ENCODE measurements at places on chromosomes 7 and 10.

GRCh38 chr7:125908711-125909110, 979.1 kb upstream of the POT1 start:
- DNase-seq = no peak

DNA sequence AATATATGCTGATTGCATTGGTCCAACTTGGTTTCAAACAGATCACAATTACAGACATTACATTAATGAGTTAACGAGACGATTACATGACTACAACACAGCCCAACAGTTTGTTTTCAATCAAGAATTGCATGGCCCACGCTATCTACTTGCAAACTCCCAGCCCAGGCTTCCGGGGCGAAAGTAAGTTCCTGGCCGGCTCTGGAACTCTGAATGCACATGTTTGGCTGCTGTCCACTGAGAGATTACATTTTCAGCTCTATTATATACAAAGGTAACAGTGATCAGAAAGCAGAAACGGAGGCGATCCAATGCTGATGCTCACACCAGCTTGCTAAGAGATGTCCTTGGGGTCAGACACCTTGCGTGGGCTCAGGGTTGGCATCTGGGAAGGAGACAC, 206.3 kb downstream of the FANK1 start:
- no peak for DNase-seq

GRCh38 chr10:129394518-129395328, 72.3 kb upstream of the MGMT start:
- no peak for DNase-seq

GRCh38 chr7:156579566-156579965, 61.0 kb upstream of the RNF32 start:
- DNase-seq = no peak

DNA sequence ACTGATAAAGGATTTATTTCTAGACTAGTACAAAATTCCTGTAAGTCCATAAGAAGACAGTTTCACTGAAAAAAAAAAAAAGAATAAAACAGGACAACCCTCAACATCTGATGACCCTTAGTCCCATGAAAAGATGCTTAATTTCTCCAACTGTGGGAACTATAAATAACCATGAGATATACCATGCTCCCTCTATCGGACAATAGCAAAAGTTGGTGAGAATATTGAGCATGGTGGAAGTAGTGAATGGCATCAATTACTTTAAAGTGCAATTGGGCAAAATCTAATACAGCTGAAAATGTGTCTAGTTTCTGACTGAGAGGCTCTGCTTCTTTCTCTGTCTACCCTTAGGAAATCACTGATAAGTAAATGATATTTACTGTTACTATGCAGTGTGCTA, 348.8 kb downstream of the SUGCT start:
- DNase-seq = no peak

DNA sequence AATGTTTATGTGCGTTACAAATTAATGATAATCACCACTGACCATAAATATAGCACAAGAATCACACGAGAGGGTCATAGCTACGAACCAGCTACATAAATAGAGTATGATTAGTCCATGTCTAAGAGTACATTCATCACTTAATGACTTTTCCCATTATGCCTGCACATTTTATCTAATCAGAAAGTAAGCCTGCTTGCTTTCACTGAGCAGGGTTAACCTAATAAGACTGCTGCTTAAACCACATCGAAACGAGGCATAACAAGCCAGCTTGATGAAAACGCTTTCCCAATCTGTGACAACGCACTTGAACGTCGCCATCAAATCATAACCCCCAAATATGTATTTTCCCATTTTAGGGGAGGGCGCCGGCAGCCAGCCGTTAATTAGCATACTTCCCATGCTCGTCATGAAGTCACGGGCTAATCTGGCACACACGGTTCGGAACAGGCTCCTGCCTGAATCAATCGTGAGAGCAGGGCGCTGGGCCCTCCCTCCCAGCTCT, 71.5 kb downstream of the EBF3 start:
- no peak for DNase-seq

DNA sequence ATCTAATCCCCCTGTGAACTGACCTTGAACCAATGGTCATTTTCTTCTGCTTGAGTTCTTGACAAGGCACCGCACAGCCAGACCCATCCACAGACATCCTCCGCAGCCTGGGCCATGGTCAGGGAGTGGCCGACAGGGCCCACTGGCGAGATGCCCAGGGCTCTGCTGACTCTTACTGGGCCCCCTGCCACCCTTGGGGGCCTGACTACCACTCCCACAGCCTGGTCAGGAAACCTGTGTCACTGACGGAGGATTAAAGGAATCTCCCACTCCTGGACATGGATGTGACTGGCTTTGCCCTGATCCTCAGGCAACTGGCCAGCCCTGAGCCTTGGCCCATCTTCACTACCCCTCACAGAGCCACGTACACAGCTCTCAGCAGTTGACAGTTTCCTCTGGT, 50.4 kb upstream of the ENO4 start:
- no peak for DNase-seq

DNA sequence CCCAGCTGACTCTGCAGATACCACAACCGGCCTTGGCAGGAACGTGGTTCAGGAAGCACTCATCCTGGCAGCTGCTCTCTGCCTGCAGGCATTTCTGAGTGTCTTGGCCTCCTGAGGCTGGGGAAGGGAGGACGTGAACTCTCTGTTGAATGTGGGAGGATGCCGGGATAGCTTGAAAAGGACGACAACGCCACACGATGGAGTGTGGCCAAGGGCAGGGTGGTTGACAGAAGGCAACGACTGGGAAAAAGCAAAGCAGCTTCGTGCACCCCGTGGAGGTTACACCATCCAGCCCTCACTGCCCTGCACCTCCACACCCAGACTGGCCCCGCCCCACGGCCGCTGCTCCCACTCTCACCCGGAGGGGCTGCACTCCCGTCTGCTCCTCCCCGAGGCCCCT, 466.1 kb upstream of the FOXK1 start:
- DNase-seq = no peak

GRCh38 chr7:74554178-74554577, 100.5 kb downstream of the GTF2IRD1 start:
- no peak for DNase-seq

DNA sequence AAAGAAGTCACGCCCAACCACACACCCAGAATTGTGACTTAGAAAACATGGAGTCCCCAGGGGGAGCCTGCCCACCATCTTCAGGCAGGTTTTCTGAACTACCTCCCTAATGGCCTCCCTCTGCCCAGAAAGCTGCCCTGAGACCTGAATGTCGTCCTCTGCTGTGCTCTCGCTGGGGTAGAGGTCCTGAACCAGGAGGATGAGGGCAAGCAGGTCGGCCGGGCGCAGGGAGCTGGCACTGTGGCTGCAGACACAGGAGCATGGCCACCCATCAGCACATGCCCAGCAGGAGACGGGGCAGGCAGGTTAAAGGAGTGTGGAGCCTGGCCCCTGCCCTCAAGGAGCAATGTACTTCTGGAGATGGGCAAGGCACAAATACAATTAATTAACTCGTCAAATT, 15.4 kb upstream of the PYROXD2 start:
- DNase-seq = no peak

- peak; percentile 34 for DNase-seq
These were observed 141.5 kb upstream of the DKK1 start for GRCh38 chr10:52172581-52172980.
